ENCODE measurements at places on chromosomes 13 and 19.

DNA sequence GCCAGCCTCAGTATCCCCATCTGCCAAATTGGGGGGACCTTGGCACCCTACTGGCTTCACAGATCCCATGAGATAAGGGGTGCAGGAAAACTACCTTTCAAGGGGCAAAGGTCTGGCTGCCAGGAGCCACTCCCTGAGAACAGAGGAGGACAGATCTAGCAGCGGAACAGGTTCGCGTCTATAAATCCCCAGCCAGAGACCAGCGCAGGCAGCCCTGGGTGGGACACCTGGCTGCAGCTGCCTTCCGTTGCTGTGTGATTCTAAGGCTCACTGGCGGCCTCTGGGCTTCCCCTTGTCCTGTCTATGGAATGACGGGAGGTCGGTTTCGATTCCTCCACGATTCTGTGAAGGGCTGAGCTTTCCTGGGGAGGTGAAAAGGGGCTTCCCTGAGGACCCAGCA is 7.3 kb downstream of the RELB start:
- no peak for DNase-seq

GRCh38 chr13:33763021-33763420 is 54.9 kb upstream of the RFC3 start:
- no peak for DNase-seq

- DNase-seq: no peak
Observed at GRCh38 chr13:68713394-68713793, 1394.2 kb upstream of the ATXN8OS start.

- no peak for DNase-seq
Observed at GRCh38 chr19:46861691-46862502, 1.1 kb downstream of the ARHGAP35 start.

DNA sequence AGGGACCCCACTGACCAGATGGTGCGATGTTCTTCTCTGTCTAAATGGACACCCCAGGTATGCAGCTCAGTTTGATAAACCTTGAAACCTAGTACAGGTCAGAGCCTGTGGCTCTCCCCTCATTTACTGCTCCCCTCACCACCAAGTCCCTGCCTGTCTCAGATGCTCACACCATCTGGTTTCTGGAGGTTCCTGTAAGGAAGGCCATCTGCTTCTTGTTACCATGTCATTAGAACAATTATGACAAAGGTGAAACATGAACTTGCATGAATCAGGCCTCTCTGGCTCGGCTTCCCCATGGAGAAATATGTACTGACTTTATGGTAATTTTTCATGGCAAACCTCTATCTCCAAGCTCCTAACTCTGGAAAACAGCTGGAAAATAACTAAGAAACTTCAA is 965.7 kb downstream of the UQCRFS1 start:
- DNase-seq: no peak

GRCh38 chr19:54650108-54650655 is 12.6 kb upstream of the LILRB4 start:
- no peak for DNase-seq

DNA sequence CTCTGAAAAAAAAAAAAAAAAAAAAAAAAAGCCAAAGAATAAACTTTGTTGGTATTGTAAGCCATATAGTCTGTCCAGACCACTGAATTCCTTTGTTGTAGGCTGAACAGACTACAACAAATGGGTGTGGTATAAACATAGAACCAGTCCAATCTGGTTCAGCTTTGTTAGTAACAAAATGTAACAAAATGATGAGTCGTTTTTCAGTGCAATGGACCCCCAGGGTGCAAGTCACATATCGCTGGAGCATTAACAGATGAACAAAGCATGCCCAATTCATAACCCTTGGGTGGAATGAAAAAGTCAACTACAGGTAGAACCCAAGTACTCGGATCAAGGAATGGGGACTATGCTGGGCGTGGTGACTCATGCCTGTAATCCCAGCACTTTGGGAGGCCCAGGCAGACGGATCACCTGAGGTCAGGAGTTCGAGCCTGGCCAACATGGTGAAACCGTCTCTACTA is 13.6 kb upstream of the FCHO1 start:
- peak; percentile 15 for DNase-seq

All from AG10803 (cell line).